Omental fat pad (tissue), 4 donors: ENCODE measurements at places on chromosomes 1 and 21.

- no peak for DNase-seq
Observed at GRCh38 chr1:62362061-62362917, 43.1 kb upstream of the KANK4 start.

DNA sequence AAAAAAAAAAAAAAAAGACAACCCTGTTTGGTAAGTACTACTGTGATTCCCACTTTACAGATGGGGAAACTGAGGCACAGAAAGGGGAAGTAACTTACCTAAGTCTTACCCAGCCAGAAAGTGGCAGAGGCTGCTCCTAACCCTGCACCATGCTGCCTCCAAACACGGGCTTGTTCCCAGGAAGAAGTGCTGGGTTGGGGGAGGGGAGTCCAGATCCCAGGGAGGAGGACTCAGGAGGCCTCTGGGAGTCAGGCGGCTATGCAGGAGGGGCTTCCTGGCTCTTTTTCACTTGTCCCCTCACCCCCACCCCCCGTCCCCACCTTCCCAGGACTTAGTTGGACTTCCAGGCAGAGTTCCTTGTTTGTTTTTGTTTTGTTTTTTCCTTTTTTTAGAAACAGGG is 23.9 kb downstream of the PIK3CD start:
- no peak for DNase-seq

- DNase-seq = no peak
Observed at GRCh38 chr1:174954671-174955669, 44.8 kb upstream of the CACYBP start.

DNA sequence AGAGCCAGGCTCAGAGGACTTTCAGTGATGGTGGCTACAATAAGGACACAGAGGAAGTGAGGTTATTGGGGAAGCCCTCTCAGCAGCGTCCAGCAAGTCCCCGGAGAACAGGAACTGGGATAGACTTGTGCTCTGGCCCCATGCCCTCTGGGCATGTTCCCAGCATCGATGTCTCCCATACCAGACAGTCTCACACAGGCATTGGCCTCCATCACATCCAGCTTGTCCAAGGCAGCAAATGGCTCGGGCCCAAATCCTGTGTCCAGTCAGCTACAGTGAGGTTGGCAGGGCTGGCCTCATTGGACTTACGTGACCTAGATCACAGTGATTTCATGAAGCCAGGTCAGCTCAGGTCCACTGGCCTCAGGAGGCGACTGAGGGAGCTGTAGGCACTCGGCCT is 19.6 kb upstream of the TMEM54 start:
- DNase-seq = no peak

GRCh38 chr1:28640766-28641165 is 2.1 kb downstream of the TAF12 start:
- DNase-seq = no peak

GRCh38 chr1:174963529-174964125 is 36.1 kb upstream of the CACYBP start:
- DNase-seq = no peak

DNA sequence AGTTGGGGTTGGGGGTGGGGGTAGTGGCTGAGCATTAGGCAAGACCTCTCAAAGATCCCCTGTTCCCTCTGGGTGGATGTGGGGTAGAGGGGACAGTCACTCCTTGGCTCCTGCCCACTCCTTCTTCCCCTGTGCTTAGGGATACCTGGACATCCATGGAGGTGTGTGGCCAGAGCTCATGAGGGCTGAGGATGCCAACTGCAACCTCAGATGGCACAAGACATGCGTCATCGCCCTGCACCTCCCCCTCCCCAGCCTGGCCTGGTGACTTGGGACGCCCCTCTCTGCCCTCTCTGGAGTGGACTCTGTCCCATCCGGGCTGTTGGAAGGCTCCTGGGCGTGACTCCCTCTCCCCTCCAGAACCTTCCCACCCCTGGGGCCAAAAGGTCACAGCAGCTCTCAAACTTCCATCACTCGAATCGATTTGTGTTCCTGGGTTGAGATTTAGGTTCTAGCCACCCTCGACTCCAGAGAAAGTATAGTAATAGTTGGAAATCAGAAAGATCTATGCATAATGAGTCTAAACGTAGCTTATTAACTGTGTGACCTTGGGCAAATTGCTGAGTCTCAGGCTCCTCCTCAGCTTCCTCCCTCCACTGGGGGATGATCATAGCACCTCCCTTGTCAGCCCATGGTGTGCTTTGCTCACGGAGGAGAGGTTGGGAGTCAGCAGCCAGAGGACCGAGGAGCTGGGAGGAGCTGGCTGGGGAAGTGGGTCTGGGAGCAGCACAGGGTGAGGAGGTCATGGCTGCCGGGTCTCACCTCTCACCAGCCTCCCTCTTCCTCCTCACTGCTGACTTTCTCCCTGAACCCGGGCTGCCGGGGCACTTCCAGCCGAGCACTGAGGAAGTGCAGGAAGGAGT is 2.2 kb upstream of the PTPN7 start:
- DNase-seq = no peak

GRCh38 chr1:172359491-172359999 is 60.9 kb upstream of the C1orf105 start:
- no peak for DNase-seq

DNA sequence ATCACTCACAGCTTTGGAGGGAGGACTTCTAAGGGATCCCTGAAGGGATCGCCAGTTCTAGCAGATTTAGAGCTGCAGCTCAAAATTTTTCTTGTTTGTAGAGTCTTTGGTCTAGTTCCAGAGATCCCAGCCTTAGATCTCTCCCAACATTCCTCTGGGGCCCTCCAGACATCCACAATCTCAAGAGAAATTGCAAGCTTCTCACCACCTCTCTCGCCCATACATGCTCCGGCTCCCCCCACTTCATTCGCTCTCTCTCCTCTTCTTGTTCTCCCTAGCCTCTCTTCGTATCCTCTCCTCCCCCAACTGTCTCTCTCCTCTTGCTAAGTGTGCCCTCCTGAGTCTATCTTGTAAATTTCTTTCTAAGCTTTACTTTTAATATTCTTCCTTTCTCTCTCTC is 15.1 kb upstream of the TUT4 start:
- DNase-seq = no peak

DNA sequence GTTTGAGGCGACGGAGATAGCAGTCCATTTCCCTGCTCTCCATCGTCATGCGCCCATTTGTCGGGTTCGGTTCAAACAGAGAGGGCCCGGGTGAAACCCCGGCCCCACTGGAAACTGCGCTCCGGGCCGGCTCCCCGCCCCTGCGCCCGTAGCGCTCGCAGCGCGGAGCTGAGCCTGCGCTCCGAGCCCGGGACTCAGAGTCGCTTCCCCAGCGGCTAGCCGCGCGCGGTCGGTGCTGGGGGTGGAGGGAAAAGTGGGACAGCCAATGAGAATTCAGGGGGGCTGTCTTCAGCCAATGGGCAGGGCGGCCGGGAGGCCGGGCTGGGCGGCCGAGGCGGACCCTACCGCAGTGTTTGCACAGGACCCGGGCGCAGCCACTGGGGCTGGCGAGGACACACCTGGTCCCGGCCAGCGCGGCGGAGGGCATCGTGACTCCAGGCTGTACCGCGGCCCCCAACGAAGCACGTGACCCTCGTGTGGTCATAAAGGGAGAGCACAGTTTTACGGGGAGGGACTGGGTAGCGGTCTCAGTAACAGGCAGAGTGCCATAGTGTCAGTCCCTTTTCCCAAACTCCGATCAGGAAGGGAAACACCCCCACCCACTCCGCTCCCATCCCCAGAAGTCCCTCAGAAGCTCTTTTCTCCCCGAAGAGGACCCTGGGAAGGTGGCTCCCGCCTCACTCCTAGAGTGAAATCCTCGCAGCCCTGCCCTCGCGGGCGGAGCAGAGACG is at the start of gene INKA2:
Gene INKA2, minus strand, starts transcription at position 202 of the 731 bp plus-strand sequence. Its CDS starts 153 bp downstream, at position 49.
- DNase-seq = peak; percentile 50

DNA sequence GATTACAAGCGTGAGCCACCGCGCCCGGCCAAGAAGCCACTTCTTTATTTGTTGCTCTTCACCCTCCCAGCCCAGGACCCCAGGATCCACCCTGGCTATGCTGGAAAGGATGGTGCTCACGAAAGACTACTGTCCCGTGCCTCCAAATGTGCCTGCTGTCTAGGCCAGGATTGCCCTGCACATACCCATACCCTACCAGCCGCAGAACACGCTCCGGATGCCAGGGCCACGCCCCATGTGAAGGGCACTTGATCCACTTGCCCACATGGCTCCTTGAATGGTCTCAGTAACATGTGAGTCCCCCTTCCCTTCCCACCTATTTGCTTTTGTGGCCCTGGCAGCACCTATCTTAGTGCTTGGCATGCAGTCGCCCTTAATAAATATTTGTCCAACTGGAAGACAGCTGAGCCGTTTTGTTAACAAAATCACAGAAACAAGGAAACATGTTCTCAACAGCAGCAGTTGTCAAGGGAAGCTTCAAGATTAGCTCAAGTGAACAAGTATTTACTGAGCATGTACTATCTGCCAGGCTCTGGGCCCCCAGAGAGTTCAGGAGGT is 13.8 kb upstream of the UBXN10 start:
- DNase-seq = no peak

- no peak for DNase-seq
Observed at GRCh38 chr1:232622378-232622777, 7.6 kb downstream of the SIPA1L2 start.

DNA sequence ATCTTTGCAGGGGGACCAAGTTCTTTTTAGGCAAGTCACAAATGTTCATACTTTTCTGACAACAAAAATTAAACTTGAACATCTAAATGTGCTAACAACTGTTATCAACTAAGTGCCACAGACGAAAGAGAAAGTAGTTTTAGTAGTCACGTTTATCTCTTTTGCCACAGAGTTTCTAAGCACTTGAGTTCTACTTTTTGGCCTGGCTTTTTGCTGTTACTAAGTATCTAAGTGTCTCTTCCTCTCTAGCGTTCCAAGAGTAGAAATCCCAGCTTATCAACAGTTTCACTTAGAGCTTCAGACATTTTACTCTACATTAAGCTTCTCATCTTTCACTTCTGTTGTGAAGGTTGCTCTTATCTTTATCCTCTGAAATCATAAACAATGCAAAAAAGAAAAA is 34.2 kb downstream of the GATAD2B start:
- DNase-seq = no peak

DNA sequence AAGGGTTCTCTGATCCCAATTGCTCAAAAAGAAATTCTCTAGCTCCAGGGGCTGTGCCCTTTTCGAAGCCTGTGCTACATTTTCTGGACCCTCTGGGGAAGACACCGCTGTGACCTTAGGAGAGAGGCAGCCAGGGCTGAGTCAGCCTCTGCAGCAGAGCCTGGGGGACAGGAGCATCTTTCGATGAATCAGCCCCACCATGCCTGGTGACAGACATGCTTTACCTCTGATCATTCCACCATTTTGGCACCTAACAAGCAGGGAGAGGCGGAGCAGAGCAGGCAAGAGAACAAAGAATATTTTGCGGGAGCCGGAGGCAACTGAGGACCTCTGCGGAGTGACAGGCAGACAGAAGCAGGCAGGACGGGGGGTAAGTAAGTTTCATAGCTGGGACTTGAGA is 84.9 kb downstream of the VWA5B1 start:
- DNase-seq = no peak

DNA sequence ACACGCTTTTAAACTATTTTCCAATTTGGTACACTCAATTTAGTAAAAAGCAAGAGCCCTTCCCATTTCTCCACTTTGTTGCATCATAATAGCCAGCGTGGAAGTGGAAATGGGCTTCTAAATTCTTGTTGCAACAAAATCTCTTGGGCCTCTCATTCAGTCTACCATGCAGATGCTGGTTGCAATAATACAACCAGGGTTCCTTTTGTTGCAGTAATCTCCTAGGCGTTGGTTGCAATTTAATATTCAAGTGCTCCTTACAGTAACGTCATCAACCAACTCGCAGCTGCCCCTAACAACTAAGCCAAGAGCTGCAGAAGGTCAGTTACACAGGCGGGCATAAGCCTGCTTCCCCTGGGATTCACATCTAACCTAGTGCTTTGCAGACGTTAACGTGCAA is 2.7 kb upstream of the HDGF start:
- DNase-seq = no peak

GRCh38 chr1:39500862-39501389 is 9.5 kb downstream of the BMP8A start:
- no peak for DNase-seq

GRCh38 chr1:246121533-246121932 is 385.5 kb downstream of the SMYD3 start:
- DNase-seq = no peak

GRCh38 chr1:164560556-164560955 is 1.6 kb downstream of the PBX1 start:
- DNase-seq = no peak

DNA sequence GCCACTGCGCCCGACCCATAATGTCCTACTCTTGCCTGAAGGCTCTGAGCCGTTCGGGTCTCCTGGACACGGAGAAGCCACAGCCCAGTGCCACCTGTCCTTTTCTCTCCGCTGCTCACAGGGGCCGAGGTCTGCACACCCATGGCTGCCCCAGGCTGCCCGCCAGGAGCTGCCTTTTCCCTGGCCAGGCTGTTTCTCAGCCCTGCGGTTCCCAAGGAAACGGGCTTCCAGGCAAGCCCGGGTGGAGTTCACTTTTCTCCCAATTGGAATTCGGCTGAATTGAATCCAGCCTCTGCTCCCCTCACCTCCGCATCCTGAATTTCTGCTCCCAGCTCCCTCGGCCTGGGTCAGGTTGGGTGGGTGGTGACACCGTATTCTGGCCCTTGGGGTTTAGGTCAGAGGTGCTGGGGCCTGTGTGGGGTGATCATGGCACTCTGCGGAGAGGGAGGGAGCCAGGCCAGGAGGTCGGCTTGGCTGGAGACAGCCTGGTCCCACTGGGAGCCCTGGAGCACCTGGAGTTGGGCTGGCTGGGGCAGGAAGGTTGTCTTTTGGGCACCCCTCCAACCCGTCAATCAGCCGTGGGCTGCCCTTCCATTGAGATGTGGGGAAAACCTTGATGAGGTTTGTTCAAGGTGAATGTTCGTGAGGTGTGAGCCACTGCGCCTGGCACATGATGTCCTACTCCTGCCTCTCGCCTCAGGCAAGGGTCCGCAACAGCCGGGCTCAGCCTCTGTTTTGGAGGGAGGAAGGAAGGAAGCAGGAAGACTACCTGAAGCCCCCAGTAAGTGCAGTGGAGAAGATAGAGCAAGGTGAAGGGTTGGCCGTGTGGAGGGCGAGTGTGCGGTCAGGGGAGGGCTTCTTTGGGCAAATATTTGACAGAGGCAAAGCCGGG is 25.1 kb downstream of the RRP1 start:
- DNase-seq = no peak

GRCh38 chr1:210233495-210234328 is 1.1 kb downstream of the SERTAD4 start:
- no peak for DNase-seq

DNA sequence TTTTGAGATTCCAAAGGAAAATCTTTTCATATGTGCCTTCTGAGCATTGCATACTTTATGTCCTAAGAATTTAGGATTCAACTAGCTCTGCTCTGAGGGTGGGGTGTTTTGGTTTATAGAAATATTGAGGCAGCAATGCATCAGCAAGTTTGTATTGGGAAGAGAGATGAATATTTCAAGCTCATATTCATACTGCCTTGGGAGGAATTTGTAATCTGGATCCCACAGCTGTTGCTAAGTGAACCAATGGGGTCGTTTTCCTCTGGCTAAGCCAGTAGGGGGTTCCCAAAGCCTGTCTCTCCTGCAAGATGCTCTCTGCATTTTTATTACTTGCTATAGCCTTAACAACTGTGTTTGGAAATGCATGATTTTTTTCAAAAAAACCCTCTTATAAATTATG is 130.6 kb downstream of the SNX7 start:
- DNase-seq = no peak
